ENCODE measurements at places on chromosomes 4 and X. TPM values are rescaled to one million over a fixed set of nuclear protein-coding genes. Genes with fewer than 3 reads are reported as not detected.

The PLXNA3 gene
- total RNA-seq: 9.7 TPM

The CXCL5 gene
- total RNA-seq: not detected

The PTTG2 gene
- not detected for total RNA-seq

The TENM3 gene
- total RNA-seq: 87.7 TPM

The FAM114A1 gene
- total RNA-seq: 85.3 TPM

The GPC4 gene
- total RNA-seq: 2.4 TPM

GRCh38 chr4:80471756-80472155 lies 136.2 kb downstream of the CFAP299 start:
- peak; percentile 11 for DNase-seq

DNA sequence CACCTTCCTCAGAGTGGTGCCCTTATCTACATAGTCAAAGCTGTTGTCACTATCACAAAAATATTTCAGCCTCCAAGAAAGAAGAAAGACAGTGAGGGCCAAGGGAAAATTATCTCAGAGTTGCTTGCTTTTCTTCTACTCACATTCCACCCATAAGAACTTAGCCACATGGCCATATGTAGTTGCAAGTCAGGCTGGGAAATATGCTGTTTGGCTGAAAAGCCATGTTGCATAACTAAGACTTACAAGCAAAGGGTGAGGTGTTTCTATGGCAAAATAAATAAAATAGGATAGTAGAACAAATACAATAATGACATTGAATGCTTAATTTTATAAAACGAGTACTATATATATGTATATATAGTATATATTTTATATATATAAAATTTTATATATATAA lies 365.9 kb upstream of the PABPC4L start:
- DNase-seq: no peak

- no peak for DNase-seq
These were observed 106.7 kb upstream of the GUCY1A1 start for GRCh38 chr4:155559915-155560314.

GRCh38 chr4:184536065-184536880 lies 61.9 kb upstream of the IRF2 start:
- DNase-seq: peak; percentile 5

GRCh38 chr4:153005899-153006381 lies 69.8 kb downstream of the FHDC1 start:
- no peak for DNase-seq

- no peak for DNase-seq
These were observed 3.3 kb downstream of the RFC1 start for GRCh38 chr4:39362827-39363226.

- peak; percentile 8 for DNase-seq
These were observed 404.0 kb upstream of the F9 start for GRCh38 chrX:139126493-139126892.

GRCh38 chr4:71609167-71609566 lies 174.7 kb downstream of the GC start:
- no peak for DNase-seq

GRCh38 chrX:87616371-87616770 lies 98.8 kb downstream of the KLHL4 start:
- no peak for DNase-seq

- DNase-seq: no peak
These were observed 397.7 kb downstream of the IL15 start for GRCh38 chr4:142034101-142034500.

- peak; percentile 28 for DNase-seq
These were observed 66.5 kb downstream of the MAMLD1 start for GRCh38 chrX:150429594-150429993.

DNA sequence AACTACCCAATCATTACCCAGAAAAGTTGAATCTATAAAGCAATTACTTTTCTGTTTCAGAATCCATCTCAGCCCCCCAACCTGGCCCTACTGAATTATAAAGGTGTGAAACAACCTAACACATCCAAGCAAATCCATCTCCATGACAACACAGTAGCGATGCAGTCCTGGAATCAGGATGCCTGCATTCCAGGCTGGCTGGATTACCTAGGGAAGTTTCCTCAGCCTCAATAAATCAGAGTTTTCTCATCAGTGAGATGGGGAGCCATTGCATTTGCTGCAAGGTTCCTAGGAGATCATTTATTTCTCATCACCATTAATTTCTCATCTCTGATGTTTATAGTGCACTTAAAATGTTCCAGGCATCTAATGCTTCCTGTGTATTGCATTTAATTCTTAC lies 46.0 kb downstream of the LNX1 start:
- DNase-seq: no peak

GRCh38 chr4:8433136-8433535 lies 7.4 kb downstream of the ACOX3 start:
- DNase-seq: no peak

GRCh38 chr4:43089730-43090129 lies 197.2 kb downstream of the GRXCR1 start:
- peak; percentile 52 for DNase-seq

DNA sequence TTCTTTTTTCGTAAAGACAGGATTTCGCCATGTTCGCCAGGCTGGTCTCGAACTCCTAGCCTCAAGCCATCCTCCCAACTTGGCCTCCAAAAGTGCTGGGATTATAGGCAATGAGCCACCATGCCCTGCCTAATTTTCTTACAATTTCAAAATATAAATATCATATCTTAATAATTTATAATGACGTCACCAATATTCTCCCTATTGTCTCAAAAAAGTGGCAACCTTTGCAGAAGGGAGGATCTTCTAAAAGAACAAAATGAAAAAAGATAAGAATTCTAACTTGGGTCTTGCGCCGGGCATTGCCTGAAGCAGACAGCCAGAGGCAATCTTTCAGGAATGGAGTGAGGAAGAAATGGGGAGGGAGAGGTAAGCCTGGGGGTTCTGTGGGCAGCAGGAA lies 37.9 kb upstream of the WAS start:
- DNase-seq: no peak

- peak; percentile 1 for DNase-seq
These were observed 201.5 kb downstream of the TBX22 start for GRCh38 chrX:80216086-80216485.

DNA sequence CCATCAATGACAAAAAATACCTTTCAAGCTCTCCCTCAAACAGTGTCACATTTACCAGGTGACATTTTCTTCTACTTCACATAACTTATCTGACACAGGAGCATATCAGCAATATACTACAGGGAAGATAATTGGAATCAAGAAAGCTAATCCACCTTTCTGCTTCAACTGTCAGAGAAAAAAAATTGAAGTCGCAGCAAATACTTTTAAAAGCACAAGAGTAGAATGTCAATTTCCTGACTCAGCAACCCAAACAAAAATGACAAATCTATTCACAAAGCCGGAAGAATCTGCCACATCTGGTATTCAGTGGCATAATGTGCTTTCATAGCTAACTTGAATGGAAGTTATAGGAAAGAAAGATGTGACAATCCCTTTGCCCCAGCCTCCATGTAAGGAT lies 36.7 kb downstream of the AGA start:
- DNase-seq: no peak

Measured in A172 (cell line).